HCT116 (cell line): ENCODE measurements at places on chromosomes 11 and 22. TPM values are rescaled to one million over a fixed set of nuclear protein-coding genes. Genes with fewer than 3 reads are reported as not detected.

FIBIN gene
- not detected for total RNA-seq

CCDC88B gene
- total RNA-seq: 14.7 TPM

TREH gene
- 0.15 TPM for total RNA-seq

ATXN10 gene
- total RNA-seq: 135 TPM

MAPK8IP1 gene
- 10.1 TPM for total RNA-seq

OR6Q1 gene
- total RNA-seq: not detected
